Osteocyte (in vitro differentiated cells): ENCODE measurements at places on chromosomes 11 and 22. TPM values are rescaled to one million over a fixed set of nuclear protein-coding genes. Genes with fewer than 3 reads are reported as not detected.

TENM4 gene
- 69.8 and 74.1 TPM in 2 replicates for total RNA-seq

GRCh38 chr11:94068764-94069163 is 47.6 kb downstream of the HEPHL1 start:
- H3K4me1 ChIP-seq = no peaks in the 10 kb centered on the region
- no peak for DNase-seq
- peaks cover 7% of the 10 kb centered on the region for H3K27me3 ChIP-seq
- no peak overlapping the region for H3K27ac ChIP-seq

DNA sequence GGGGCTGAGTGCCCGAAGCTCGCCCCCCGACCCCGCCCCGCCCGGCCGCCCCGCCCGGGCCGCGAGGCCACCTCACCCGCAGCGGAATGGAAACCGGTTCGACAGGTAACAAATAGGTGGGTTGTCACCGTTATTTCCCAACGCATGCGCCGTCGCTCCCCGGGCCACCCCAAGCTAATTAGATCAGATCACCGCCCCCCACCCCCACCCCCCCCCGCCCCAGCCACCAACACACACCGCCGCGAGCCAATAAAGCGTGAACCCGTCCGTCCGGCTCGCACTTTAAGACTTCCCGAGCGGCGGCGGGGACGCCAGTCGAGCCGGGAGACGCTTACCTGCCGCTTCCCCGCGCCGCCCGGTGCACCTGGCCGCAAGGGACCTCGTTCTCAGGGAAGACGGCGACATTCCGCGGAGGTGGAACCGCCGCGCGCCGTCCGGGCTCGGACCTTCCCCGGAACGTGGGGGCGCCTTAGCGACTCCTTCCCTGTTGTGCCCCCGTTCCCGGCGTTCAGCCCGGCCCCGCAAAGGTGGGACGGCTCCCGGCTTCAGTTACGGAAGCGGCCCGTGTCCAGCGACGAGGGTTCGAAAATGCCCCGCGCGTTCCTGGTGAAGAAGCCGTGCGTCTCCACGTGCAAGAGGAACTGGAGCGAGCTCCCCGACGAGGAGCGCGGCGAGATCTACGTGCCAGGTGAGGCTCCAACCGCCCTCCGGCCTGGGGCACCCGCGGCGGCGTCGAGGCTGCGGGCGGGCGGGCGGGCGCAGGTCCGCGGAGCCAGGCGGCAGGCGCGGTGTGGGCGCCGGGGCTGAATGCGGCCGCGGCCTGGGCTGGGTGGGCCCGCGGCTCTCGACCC is at the start of gene OVOL1:
OVOL1 (plus strand) TSS at position 278 of the 851 bp plus-strand sequence; CDS start at position 589, 311 bp downstream.
- peaks cover 41% of the 10 kb centered on the region for H3K27me3 ChIP-seq
- DNase-seq = no peak
- H3K27ac ChIP-seq = no peak within 1 kb of the TSS
- peak within 1 kb of the TSS; percentile 55 for H3K4me3 ChIP-seq

DNA sequence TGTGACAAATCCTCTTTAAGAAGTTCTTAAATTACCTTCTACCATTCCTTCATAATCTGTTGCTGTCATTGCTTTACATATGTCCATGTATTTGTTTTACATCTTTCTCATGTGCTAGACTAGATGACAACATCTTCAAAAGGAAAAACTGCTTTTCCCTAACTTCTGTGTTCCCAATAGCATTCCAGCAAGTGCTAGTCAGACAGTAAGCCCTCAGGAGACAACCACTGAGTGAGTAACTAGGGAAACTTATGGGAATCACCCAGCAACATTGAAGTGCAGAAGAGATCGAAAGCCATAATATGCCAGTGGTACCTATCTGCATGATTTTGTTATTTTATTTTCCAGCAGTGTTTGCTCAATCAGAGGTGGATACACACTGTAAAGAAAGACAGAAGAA is 889.7 kb upstream of the API5 start:
- H3K27me3 ChIP-seq = no peaks in the 10 kb centered on the region
- no peaks in the 10 kb centered on the region for H3K36me3 ChIP-seq
- H3K27ac ChIP-seq = no peak overlapping the region
- no peak for DNase-seq
- no peak overlapping the region for H3K4me3 ChIP-seq

DNA sequence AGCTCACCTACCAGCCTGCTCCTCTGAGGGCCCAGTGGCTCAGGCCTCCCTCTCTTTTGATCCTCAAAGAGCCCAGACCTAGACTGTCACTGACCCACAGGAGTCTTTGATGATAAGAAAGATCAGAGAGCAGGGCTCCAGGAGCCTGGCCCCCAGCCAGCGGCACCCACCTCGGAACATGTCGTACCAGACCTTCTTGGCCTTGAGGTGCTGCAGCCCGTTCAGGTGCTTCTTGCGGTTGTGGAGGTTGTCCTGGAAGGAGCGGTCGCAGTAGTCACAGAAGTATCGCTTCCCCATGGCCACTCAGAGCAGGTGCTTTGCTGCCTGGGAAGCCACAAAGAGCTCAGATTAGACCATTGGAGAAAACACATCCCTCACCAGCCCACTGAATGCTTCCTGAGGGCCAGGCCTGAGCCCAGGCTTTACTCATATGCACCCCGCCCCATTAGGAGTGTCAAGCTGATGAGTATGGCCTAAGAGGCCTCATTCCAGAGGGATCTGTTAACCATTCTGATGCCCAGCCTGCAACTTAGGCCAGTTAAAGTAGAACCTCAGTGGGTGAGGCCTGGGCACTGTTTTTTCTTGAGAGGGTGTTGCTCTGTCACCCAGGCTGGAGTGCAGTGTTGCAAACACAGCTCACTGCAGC is 18.4 kb downstream of the ZMAT5 start:
- no peak overlapping the region for H3K4me3 ChIP-seq
- no peaks in the 10 kb centered on the region for H3K27me3 ChIP-seq
- peaks cover 14% of the 10 kb centered on the region for H3K36me3 ChIP-seq
- DNase-seq = no peak

DNA sequence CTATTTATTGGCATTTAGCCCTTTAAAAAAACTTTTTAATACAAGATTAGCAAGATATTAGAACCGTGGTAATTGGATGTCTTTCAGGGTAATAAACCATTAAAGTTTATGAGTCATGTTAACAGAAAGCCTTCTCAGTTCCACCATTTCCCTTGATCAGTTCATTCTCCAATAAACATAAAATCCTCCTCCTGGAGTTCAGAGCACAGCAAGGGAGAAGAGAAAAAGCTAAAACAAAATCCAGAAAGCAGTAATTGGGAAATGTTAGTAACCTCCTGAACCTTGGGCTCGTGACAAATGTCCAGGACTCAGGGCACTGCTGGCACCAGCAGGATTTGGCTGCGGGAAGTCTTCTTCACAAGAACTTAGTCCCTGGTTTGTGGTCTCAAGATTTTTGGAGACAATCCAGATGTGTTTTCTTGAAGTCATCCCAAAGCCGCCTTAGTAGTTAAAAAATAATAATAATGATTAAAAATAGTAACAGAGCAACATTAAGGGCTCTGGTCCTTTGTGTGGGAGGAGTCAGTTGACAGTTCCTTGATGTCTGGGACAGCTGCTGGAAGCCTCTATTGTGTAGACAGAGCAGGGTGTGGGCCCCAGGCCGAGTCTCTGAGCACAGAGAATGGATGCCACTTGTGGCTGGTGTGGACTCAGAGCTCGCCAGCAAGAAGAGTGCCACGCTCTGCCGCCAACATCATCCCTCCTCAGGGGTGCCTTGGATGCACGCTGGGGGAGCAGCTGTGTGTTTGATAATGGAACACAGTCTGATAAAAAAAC is 43.4 kb upstream of the PITPNB start:
- peaks cover 8% of the 10 kb centered on the region for H3K36me3 ChIP-seq
- no peak overlapping the region for H3K4me3 ChIP-seq
- no peak for DNase-seq
- no peak overlapping the region for H3K27ac ChIP-seq

GRCh38 chr22:26797910-26798309 is 140.5 kb downstream of the MIAT start:
- peaks cover 25% of the 10 kb centered on the region for H3K4me1 ChIP-seq
- no peak overlapping the region for H3K27ac ChIP-seq
- no peak for DNase-seq

SLC22A6 gene
- total RNA-seq = not detected in 2 replicates

OR51B2 gene
- not detected in 2 replicates for total RNA-seq

DNA sequence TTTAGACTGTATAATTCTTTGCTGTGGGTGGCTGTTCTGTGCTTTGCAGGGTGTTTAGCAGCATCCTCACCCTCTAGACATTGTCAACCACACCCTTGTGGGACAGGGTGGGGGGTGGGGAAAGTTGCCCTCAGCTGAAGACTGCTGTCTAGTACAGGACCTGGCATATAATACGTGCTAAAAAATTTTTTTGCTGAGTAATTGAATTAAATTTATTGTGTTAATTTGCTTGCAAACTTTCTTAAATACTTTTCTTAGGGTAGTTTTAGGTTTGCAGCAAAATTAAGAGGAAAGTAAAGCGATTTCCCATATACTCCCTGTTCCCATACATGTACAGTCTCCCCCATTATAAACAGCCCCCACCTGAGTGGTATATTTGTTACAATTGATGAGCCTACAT is 268.5 kb downstream of the SOX6 start:
- H3K27ac ChIP-seq = no peak overlapping the region
- H3K4me1 ChIP-seq = peaks cover 22% of the 10 kb centered on the region
- H3K36me3 ChIP-seq = no peaks in the 10 kb centered on the region
- H3K4me3 ChIP-seq = no peak overlapping the region

FOSL1 gene
- total RNA-seq = 37.2 and 38.0 TPM in 2 replicates

ANO5 gene
- not detected in 2 replicates for total RNA-seq

GSTP1 gene
- total RNA-seq = 509 and 544 TPM in 2 replicates

DNA sequence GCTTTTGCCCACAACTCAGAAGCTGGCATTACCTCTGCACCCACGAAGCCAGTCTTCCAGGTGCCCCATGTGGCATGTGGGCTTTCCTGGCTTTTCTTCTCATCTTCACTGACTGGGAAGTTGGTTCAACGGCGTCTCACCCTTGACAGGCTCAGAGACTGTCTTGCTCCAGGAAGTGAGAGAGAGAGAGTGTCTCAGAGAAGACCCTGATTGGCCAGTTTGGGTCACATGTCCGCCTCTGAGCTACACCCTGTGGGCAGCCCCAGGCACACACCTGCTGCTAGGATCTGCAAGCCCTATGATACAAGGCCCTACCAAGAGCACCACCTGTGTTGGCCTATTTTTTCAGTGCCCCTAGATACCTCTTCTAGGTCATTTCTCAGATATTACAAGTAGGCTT is 39.0 kb downstream of the RTL6 start:
- peaks cover 16% of the 10 kb centered on the region for H3K27me3 ChIP-seq
- DNase-seq = peak; percentile 42
- no peak overlapping the region for H3K27ac ChIP-seq
- no peaks in the 10 kb centered on the region for H3K36me3 ChIP-seq
- no peaks in the 10 kb centered on the region for H3K4me1 ChIP-seq
- H3K4me3 ChIP-seq = no peak overlapping the region

GRCh38 chr11:70483917-70484316 is 85.6 kb downstream of the CTTN start:
- no peak overlapping the region for H3K27ac ChIP-seq
- H3K4me1 ChIP-seq = no peaks in the 10 kb centered on the region
- H3K36me3 ChIP-seq = peaks cover 2% of the 10 kb centered on the region
- no peak overlapping the region for H3K4me3 ChIP-seq
